Hematopoietic multipotent progenitor cell treated with erythropoietin and hydrocortisone succinate and interleukin-3 and kit ligand, for 8 days (in vitro differentiated cells): ENCODE measurements at places on chromosomes 11 and 22.

- peak; percentile 16 for DNase-seq
These were observed 9.2 kb downstream of the FXYD2 start for GRCh38 chr11:117815262-117815803.

GRCh38 chr22:41193829-41194228, 11.3 kb upstream of the L3MBTL2 start:
- DNase-seq: no peak

DNA sequence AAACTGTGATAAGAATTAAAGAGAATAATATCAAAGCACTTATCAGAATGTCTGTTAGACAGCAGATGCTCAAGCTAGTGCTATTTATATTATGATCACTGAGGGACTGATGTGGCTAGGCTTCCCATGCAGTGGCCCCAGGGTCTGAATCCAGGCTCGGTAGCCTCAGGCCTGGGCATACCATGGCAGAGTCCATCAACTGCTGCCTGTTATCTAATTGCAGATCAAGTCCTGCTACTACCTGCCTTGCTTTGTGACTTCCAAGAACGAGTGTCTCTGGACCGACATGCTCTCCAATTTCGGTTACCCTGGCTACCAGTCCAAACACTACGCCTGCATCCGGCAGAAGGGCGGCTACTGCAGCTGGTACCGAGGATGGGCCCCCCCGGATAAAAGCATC, 57.5 kb downstream of the TIMP3 start:
- no peak for DNase-seq

DNA sequence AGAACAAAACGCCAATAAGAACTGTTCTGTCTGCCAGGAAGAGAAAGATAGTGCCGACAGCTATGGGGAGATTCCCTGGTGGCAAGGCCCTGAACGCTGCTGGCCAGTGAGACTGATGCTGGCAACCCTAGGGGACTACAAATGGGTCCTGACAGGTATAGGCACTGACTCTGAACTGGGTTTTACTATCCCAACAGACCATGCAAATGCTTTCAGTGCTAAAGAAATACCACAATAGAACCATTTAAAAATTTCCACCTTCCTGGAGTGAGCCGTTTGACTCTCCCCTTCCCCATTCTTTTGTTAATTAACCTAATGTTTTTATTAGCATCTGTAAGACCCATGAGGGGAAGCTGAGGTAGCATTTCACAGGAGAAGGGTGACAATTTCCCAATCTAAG, 25.7 kb downstream of the USP28 start:
- DNase-seq: no peak

GRCh38 chr11:10641177-10641911, 52.2 kb downstream of the IRAG1 start:
- DNase-seq: peak; percentile 28

- DNase-seq: peak; percentile 69
These were observed 23.6 kb downstream of the ALX4 start for GRCh38 chr11:44286268-44286880.

DNA sequence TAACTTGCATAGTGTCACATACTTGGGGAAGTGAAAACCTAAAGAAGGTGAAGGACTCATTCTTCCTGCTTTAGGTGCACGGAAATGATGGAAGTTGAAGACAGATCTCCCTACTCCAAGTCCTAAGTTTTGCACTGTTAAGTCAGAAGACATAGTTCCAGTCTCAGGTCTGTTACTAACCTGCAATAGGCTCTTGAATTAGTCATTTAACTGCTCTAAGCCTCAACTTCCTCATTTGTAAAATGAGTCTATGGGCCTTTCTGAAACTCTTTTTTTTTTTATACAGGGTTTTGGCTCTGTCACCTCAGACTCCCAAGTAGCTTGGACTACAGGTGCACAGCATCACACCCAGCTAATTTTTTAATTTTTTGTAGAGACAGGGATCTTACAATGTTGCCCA, 30.8 kb upstream of the POU2AF1 start:
- no peak for DNase-seq

DNA sequence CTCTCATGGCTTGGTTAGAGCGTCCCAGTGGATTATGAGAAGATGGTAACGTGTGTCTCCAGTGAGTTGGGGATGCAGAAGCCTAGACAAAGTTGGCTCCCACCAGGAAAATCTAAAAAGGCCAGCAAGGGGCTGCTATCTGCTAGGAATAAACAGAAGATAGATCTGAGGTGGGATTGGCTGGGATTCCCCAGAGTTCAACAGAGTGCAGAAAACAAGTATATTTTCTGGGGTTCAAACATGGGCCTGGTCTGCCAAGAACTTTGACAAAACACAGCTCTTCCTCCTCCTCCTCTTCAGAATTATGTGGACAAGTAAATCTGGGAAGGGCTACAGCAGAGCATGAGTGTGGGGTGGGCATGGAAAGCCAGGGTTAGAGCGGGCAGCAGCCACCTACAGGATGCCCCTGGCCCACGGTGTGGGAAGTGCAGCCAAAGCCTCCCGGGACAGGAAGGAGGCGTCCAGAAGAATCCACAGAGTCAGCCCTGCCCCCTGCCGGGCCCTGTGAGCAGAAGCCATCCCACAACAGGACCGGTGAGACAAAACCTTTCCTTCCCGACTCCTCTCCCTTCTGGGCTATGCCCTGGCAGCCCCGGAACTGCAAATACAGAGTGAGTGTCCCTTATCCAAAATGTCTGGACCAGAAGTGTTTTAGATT, 67.1 kb downstream of the CD82 start:
- DNase-seq: peak; percentile 62

DNA sequence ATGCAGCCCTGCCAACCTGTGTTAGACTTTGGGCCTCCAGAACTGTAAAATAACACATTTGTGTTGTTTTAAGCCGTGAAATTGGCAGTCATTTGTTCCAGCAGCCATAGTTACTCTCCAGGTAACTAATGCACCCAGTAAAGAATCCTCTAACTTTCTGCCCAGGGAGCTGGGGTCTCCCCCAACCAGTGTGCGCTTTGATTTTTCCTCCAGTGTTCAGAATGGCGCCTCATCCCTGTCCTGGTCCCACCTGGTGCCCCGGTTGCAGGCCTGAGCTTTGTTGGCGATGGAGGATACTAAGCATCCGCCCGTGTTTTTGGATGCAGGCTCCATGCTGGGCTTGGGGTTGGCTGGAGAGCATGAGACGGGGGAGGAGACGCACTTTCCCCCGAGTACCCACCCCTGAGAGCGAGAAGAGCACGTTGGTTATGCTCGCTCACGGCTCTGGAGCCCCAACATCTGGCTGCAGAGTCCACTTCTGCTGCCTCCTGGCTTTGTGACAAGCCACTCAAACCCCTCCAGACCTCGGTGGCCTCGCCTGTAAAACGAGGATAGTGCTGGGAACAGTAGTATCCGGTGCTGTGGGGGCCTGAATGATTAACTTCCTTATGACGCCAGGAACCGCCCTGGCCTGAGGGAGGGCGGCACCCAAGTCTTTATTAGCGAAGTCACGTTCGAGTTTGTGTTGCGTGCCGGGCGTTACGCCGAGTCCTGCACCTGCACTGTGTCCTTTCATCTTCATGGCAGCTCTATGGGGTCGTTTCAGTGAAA, 25.8 kb downstream of the MRGPRD start:
- DNase-seq: peak; percentile 82

DNA sequence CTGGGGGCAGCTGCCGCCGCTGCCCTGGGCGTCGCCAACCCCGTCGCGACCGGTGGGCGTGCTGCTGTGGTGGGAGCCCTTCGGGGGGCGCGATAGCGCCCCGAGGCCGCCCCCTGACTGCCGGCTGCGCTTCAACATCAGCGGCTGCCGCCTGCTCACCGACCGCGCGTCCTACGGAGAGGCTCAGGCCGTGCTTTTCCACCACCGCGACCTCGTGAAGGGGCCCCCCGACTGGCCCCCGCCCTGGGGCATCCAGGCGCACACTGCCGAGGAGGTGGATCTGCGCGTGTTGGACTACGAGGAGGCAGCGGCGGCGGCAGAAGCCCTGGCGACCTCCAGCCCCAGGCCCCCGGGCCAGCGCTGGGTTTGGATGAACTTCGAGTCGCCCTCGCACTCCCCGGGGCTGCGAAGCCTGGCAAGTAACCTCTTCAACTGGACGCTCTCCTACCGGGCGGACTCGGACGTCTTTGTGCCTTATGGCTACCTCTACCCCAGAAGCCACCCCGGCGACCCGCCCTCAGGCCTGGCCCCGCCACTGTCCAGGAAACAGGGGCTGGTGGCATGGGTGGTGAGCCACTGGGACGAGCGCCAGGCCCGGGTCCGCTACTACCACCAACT, 1.0 kb downstream of the FUT4 start:
- no peak for DNase-seq
